ENCODE measurements at places on chromosomes 5 and 9.

DNA sequence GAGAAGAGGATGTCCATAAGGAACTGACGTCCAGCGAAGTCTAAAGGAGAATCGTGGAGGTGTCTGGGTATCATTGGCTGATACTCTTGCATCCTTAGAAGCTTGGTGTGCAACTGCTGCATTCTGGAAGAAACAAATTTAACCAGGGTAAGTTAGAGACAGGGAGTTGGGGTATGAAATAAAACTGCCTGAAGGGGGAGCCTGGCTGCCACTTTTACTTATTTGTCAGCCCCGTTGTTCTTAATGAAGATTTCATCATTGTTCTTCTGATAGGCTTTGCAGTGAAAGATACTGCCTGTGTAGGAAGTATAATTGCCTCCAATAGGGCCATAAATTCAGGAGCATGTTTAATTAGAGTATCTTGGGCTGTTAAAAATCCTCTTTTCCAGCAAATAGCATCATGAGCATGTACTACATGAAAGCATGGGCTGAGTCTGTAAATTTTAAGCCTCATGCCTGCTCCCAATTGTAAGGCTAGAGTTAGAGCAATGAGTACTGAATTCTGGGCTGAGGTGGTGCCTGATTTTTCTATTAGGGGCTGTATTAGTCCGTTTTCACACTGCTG, 1264.5 kb upstream of the ACO1 start:
- peak; percentile 89 for ATAC-seq

DNA sequence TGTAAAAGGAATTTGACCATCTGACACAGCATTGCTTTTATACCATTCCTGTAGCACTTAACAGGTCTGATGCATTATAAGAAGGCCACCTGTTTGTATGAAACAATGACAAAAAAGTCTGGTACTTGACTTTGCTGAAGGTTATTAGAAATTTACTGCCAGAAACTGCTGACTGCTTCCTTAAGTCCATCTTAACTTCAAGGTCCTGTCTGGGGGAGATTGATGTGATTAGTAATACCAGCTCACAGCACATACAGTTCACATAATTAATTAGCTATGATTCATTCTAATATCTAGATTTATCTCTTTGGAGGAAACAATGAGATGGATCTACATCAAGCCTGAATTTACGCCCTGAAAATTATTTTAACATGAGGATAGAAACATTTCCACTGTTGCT, 49.6 kb upstream of the TEK start:
- no peak for ATAC-seq

DNA sequence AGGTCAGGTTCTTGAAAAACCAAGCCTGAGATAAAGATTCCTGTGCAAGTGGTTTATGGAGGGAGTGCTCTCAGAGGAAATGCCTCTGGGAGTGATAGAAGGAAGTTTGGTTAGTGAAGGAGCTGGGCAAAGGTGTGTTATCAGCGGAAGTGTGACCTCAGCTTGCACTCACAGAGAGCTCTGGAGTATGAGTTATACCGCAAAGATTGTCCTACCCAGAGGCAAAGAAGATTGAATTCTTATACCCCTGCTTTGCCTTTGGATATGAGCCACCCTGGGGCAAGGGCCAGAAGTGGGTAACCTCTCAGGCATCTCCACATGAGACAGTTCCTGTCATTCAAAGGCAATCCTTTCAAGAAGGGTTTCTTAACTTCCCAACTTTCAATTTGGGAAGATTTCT, 145.6 kb downstream of the MUSK start:
- ATAC-seq, result no peak

DNA sequence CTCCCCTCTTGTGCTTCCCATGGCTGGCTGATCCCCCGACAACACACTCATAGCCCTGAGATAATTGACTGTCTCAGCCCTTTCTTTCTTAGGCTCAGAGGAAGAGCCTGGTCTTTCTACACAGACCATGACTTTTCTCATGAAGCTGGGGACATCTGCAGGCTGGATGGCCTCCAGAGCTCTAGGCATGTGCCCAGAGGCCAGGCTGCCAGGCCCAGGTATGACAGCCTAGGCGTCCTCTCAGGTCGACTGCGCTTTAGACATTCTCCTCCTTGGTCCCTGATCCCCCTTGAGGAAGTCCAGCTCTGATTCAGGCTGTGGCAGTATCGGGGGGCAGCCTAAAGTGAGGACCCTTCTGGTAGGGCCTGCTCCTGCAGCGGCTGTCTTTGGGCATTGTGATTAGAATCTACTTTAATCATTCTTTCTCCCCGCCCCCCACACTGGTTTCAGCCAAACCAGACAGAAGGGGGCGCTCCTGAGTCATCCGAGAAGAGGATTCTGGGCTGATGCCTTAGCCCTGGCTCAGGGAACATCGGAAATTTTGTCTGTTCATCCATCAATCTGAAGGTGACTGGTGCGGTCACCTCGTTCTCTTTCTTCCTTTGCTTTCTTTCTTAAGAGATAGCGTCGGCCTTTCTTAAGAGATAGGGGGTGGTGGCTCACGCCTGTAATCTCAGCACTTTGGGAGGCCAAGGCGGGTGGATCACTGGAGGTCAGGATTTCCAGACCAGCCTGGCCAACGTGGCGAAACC, 66.5 kb upstream of the HSPA9 start:
- ATAC-seq, result peak; percentile 93

GRCh38 chr5:175752826-175753535, 95.1 kb downstream of the HRH2 start:
- no peak for ATAC-seq

DNA sequence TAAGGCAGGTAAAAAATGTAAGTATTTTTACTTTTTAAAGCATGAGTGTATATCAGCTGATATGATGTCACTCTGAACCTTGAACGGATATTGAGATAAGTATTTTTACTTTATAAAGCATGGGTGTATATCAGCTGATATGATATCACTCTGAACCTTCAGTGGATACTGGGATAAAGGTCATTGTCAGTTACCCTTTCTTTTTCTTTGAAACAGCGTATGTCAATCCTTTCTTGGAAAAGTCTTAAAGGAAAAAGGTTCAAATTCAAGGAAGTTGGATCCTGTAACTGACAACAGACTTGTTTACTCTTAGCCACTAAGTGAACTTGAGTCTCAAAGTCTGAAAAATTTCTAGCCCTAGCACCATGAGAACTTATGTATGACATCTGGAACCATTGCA, 61.7 kb upstream of the IFNK start:
- ATAC-seq, result no peak

DNA sequence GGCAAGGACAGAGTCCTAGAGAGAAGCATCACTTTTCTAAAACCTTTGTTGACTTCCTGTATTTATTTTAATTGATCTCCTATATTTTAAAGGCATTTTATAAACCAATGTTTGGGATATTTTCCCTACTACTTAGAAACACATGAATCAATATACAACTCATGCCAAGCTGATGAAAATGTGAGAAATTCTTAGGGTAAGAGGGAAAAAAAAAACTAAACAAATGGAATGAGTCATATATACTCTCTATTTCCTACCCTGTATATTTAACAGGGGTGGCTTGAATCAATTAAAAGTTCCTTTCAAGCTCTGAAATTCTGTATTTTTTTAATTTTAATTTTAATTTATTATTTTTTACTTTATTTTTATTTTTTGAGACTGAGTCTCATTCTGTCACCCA, 19.6 kb downstream of the BAAT start:
- ATAC-seq, result no peak

- ATAC-seq, result no peak
Measured at GRCh38 chr9:86545090-86545489, 190.9 kb upstream of the TUT7 start.

GRCh38 chr5:80103371-80103770, 68.2 kb downstream of the THBS4 start:
- no peak for ATAC-seq

DNA sequence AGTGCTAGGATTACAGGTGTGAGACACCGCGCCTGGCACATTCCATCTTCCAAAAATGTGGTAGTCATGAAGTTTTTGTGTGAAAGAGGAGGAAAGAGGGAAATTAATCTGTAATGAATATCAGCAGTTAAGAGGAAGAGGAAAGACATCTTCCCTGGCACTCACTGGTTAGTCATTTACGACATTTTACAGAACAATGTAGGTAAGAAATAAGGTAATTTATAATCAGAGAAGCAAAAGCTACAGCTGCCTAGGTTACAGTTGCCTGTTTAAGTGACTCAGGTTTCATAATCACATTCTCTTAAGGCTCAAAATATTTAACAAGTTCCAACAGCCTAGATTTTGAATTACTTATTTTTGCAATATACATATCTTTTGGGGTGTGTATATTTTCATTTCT, 26.9 kb downstream of the CNOT6 start:
- no peak for ATAC-seq

GRCh38 chr5:157855404-157855994, 3.4 kb downstream of the CLINT1 start:
- peak; percentile 57 for ATAC-seq

- peak; percentile 30 for ATAC-seq
Measured at GRCh38 chr9:19999491-20000057, 210.7 kb upstream of the SLC24A2 start.

DNA sequence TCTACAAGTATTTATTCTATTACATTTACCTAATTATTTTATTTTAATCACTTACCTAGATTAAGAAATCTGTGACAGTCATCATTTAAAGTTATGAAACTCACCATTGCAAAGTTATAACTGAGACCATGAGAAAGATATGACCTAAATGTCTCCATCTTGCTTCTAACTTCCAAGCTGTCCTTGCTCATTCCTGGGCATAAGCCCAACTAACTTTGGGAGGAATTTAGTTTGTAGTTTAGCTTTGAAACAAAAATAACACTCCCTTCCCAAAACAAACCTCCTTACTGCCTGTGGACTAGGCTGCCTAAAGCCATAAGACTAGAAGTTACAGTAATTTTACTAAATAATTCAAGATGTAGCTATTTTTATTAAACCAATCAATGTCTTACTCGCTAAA, 195.6 kb upstream of the RAI14 start:
- ATAC-seq, result no peak

- no peak for ATAC-seq
Measured at GRCh38 chr5:51622161-51622790, 239.0 kb downstream of the ISL1 start.

DNA sequence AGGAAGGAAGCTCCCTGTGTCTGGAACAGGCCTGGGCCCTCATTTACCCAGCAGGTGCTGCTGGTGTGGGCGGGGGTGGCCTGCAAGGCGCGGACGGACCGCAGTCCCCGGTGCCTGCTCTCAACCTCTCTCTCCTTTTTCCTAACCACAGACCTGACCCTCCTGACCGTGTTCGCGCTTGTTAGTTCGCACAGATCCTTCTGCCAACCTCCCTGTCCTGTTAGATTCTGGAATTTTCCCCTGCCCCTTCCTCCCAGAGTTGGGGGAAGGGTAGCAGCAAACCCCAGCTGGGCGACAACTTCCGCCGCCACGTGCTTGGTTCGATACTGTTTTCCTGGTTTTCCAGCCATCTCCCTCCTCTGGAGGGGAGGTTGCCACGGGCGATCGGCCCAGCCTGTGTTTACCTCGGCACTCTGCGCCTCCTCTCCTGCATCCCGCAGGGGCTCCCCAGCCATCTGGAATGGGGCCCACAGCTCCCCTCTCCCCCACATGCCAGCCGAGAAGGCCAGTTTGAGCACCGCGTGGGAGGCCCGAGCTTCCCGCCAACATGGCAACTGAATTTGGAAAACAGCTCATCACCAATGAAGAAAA, 70.8 kb upstream of the UNC5A start:
- no peak for ATAC-seq

GRCh38 chr5:126462239-126463014, 39.2 kb downstream of the GRAMD2B start:
- no peak for ATAC-seq

DNA sequence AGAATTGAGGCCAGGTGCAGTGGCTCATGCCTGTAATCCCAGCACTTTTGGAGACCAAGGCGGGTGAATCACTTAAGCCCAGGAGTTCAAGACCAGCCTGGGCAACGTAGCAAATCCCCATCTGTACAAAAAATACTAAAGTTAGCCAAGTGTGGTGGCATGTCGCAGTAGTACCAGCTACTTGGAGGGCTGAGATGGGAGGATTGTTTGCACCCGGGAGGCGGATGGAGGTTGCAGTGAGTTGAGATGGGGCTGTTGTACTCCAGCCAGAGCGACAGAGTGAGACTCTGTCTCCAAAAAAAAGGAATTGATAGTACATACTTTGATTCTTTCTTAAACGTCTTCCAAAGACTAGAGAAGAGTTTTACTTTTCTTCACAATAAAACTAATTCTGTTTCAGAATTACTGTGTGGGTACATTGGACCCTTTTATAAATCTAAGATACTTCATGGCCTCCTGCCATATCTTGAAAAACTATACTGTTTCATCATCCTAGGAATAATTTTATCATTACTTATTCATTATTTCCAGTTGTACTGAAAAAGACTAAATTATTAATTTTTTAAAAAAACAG, 132.0 kb upstream of the GRHPR start:
- peak; percentile 21 for ATAC-seq

- no peak for ATAC-seq
Measured at GRCh38 chr5:134098690-134099089, 15.8 kb upstream of the TCF7 start.

- no peak for ATAC-seq
Measured at GRCh38 chr5:54881286-54882005, 103.9 kb downstream of the ESM1 start.

DNA sequence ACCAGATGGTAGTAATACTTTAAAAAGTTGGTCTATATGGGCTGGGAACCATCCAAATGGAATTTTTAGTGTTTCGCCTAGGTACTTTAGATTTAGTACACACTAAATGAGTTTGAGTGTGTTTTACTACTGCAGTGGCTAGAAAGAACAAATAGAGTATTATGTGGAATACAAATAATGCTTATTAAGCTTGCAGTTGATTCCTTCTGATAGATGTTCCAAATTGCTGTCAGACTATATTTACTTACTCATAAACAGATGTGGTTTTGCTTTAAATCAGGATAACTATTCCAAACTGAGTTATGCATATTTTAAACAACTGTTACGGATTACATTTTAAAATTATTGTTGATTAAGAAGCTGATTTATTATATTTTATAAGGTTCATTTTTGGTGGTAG, 103.3 kb downstream of the ZSWIM6 start:
- peak; percentile 79 for ATAC-seq

- peak; percentile 99 for ATAC-seq
Measured at GRCh38 chr9:75001719-75002421, 26.2 kb downstream of the CARNMT1 start.

GRCh38 chr5:161064781-161065180, 212.8 kb upstream of the ATP10B start:
- ATAC-seq, result no peak

GRCh38 chr5:16663840-16664239, 47.0 kb upstream of the RETREG1 start:
- ATAC-seq, result no peak

DNA sequence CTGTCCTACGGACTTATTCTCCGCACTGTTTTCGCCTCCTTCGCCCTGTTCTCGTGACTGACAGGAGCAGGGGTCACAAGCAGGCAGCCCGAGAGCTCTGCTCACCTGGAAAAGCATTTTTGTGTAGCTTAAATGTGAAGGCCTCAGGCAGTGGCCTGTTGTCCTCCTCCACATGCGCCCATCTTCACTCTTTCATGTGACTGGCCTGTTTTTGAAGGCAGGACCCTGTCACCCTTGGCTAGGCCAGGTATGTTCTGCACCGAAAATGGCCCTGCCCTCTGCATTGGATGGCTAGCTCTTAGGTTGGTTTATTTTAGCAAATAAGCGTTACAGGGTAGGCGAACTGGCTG, 614 bp upstream of the CPLANE1 start:
- no peak for ATAC-seq

Measured in SK-N-SH treated with all-trans-retinoic acid at 6 μM for 48 hours (cell line).